ENCODE measurements at places on chromosomes 11 and 22.

GRCh38 chr11:77474684-77475060 lies 778 bp upstream of the PAK1 start:
- DNase-seq = no peak

DNA sequence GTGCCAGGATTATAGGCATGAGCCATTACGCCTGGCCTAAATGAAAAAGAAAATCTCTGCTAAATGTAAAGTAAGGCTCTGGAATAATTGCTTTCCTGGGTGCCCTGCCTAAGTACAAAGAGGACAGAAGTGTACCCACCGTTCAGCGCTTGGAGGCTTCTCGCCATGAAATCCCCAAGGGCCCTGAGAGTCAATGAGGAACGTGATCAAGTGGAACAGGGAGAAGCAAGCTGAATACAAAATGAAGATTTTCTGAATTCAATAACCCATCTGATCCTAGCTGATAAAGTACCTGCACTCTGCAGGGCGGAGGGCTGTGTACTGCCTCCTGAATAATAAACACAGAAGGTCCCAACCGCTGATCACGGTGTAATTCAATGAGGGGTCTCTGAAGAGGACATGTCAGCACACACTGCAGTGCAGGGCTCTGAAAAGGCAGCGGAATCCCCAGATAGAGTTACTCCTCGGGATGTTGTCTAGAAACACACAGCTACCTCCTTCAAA lies 97.7 kb downstream of the ABTB2 start:
- DNase-seq = no peak

DNA sequence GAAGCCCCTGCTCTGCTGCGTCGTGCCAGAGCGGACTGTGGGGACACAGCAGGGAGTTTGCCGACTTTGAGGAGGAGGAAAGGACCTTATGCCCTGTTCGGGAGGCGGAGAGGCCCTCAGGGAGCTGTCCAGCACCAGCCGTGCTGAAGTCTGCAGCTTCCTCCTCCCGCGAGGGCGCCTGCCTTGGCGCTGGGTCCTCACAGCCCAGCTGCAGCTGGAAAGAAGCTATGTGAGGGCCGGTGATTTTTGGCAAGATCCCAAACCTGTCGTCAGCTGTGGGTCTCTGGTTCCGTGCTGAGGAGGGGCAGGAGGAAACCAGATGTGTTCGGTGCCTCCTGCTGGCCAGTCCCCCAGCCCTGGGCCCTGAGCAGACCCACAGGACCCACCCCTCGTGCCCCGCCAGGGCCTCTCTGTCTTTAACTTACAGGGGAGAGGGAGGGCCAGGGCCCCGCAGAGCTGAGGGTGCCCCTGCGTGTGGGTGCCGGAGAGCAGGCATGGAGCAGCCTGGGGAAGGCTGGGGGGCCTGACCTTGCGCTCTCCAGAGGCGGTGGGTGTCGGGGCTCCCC lies 12.0 kb downstream of the BRSK2 start:
- DNase-seq = no peak

- no peak for DNase-seq
These were observed 67.2 kb downstream of the CECR2 start for GRCh38 chr22:17436382-17436980.

DNA sequence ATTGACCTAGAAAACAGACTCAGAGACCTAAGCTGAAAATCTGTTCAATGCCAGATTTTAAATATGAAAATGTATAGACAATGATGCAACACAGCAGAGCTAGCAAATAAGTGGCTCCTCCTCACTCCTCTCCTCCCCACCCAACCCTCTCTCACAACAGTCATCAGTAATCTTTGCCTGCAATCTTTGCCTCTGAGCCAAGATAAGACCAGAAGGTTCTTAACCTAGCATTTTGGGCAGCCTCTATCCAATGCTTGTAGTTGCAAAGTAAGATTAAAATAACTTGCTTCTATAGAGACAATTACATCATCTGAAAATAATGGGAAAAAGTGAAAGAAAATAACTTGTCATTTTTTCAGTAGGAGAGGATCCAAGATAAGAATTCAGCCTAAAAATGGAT lies 117.3 kb downstream of the PARVA start:
- DNase-seq = no peak

DNA sequence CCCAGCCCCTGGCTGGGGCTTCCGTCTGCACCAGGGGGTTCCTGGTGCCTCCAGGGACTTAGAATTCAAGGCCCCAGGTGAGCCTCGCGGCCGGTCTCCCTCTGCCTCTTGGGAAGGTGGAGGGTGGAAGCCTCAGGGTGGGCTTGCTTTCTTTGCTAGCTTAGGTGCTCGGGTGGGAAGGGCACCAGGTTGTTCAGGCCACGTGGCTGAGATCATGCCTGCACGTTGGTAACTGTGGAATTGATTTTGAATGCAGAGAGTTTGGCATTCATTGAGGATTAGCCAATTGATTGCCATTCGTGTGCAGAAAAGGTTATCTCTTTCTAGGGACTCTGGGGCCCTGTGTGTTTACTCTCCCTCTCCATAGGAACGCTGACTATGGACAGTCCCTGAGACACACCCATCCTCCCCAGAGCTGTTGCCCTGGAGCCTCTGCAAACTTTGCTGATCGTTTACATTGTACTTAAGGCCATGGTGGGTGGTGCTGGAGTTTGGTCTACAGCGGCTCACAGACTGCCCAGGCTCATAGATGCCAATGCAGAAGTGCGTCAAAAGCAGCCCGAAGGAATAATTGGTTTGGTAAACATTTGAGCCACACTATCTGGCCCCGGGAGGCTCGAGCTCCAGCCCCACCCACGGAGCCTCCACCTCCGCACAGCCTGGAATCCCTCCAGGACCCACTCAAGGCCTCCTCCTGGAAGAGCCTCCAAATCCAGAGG lies 1457.7 kb downstream of the BRD1 start:
- no peak for DNase-seq

DNA sequence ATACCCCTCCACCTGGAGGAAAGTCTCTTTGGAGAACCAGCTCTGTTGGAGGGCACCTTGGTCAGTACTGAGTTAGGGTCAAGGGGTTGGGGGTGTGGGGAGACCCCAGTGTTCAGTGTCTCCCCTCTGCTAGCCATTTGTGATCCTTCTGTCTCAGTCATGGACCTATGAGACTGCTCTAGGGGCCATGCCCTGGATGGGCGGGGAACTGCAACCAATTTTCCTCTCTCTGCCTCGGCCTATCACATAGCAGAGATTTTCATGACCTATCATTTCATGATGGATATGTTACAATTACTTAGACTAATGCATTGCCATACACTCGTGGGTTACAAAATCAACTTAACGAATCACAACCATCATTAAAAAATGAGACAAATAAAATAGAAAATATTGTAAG lies 7.4 kb downstream of the OTOG start:
- no peak for DNase-seq

DNA sequence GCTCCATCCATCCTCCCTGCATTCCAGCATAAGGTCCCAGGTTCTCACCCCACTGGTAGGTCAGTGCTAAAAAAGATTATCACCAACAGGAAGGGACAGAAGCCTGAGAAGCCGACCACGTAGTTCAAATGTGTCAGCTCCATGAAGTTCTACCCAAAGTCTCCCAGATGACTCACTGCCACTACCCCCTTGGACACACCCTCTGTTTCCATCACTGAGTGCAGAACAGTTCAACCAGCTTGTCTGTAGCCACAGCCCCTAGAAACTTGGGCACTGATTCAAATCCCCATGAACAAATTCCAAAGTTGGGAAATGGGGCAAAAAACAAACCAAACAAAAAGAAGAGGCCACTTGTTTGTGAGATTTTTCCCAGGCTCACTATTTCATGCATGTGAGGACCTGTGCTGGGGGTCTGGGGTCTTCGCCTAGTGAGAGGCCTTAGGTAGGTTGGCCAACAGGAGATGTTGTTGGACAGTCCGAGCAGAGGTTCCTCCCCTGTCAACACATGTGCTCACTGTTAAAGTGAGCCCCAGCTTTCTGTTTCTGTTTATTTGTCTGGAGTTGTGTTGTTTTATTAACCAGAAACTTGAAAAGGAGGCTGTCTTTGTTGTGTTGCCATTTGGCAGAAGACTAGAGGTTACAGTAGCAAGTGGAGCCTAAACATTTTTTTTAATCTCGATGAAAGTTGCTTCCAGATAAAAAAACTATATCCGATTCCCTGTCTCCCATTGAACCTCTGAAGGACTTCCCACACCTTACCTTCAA lies 24.2 kb upstream of the FLI1 start:
- DNase-seq = no peak

DNA sequence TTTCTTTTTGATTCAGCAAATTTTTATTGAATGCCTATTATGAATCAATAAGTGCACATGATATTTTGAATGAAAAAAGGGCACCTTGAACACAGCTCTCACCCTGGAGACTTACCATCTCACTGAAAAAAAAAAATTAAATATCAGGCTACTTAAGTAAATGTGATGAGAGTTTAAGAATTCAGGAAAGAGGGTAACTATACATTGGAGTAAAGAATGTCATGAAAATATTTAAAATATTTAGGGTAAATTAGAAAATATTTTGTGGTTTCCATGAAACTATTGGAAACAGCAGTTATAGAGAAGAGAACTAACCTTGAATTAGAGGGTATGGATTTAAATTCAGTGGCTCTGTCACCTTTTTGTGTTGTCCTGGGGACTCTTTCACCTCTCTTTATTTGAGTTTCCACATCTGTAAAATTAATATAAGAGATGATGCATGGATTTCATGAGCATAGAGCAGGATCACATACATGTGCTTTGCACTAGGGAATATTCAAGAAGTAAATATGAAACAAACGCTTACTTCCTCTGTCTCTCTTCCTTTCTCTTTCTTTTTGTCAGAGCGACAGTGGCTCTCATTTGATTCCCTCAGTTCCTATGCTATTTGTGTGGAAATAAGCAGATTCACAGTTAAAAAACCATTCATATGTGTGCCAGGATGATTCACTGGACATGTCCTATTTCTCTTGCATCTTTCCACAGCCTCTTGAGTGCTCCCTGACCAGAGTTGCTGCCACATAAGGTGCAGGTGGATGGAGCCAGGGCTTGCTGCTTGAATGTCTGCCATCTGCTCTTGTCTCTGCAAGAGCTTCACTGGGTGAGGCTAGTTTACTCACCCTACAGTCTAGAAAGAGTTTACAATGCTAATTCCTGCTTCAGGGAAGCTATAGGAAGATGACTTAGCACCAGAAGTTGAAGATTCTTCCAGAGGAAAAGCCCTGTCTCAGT lies 533.1 kb downstream of the ETS1 start:
- no peak for DNase-seq

- no peak for DNase-seq
These were observed 65.0 kb downstream of the PARVB start for GRCh38 chr22:44088976-44089570.

- no peak for DNase-seq
These were observed 109.3 kb downstream of the NECTIN1 start for GRCh38 chr11:119619665-119620064.

GRCh38 chr11:45218705-45219104 lies 67.4 kb downstream of the SYT13 start:
- no peak for DNase-seq

DNA sequence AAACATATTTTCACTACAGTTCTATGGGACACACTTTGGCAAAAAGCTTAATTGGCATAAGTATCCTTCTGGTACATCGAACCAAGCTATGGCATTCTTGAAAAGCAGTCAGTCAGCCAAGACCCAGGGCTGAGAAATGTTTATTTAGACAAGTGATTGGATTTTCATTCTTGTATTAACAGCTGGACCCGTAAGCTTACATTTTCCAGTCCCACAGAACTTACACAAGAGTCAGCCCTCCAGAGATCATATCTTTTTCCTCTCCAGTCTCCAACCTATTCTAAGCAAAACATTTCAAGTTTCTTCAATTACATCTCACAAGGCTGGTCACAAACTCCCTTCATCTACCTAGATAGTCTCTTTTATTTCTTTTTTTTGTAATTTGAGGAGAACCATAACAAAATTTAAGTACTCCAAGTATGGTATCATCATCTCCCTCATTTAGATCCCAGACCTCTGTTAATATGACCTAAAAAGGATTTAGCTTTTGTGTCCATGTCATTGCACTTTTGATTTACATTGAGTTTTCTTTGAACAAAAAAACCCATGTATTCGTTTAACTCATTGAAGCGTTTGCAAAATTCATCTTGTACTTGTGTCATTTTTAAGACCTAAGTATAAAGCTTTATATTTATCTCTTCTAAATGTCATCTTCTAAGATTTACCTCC lies 67.9 kb upstream of the GRK3 start:
- no peak for DNase-seq

- DNase-seq = no peak
These were observed 3.5 kb upstream of the MRPL48 start for GRCh38 chr11:73784080-73784634.

GRCh38 chr22:37696657-37697537 lies at the start of gene TRIOBP:
TSS of gene TRIOBP (plus strand) at chr22:37697048. CDS start at chr22:37701366, 4,318 bp downstream.
- no peak for DNase-seq

DNA sequence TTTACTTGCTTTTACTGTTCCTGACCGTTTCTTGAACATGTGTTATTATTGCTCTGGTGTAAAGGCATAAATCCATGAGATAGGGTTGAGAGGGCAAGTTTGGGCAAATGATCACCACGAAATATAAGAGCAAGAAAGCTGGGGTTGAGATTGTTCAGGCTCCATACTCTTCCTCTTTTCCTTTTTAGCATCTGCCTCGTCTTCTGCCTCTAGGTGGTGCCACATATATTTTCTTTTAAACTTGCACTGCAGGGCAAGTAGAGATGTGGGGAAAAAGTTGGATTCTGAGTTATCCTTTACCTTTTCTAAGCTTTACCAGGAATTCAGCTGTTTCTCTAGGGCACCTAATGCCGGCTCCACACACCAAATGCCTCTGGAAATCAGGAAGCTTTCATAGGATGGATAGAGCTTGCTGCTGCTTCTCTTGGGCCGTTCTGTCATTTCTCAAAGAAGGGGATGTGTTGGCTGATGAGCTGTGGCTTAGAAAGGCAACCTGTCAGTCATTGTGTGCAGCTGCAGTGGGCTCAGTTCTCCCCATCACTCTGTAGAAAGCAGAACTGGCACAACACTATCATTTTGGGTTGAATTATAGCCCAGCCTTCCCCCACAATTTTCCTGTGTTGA lies 98.2 kb downstream of the LDLRAD3 start:
- DNase-seq = no peak

GRCh38 chr11:117790279-117790678 lies 6.7 kb downstream of the DSCAML1 start:
- no peak for DNase-seq

DNA sequence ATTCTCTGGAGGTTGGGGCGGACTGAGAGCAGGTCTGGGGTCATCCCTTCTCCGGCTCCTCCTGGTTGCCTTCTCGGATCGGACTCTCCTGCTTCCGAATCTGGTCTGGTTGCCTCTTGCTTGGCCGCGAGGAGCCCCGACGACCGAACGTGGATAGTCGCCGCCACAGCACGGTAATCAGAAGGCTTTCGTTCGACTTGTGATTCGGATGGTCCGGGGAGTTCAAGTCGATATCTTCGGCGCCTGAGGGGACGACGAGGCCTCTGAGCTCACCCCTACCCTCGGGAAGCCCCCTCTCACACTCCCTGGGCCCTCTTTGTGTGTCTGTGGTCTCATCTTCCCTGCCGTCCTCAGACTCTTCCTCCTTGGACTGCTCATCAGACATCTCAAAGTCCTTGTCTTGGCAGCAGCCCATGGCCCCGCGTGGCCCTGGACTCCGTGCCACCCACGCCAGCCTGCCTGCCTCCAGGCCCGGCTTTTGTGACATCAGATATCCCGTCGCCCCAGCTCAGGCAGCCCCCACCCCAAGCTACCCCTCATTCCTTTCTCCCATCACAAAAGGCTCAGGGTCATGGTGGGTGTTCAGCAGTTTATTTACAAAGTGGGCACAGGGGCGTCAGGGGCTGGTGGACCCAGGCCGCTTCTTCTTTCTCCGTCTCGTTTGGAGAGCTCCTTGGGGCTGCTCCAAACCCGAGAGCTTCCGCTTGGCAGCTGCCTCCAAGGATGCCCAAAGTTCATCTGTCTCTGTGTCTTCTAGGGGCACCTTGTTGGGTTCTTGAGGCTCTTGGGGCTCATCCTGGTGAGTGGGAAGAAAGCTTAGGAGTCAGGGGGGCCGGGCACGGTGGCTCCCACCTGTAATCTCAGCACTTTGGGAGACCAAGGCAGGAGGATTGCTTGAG lies at the start of gene TEX54:
TSS of gene TEX54 (minus strand) at position 506 of the 899 bp plus-strand sequence.
- DNase-seq = no peak
